Right lung (tissue), 10 donors: ENCODE measurements at places on chromosomes 1 and 21. TPM values are rescaled to one million over a fixed set of nuclear protein-coding genes. Genes with fewer than 3 reads are reported as not detected.

GLRX2 gene
- 16.1 TPM for polyA plus RNA-seq

SYCP1 gene
- 0.24 TPM for polyA plus RNA-seq

SLC30A2 gene
- 0.17 TPM for polyA plus RNA-seq

MPL gene
- polyA plus RNA-seq: 0.91 TPM

GBP7 gene
- polyA plus RNA-seq: 0.26 TPM

PCP4L1 gene
- polyA plus RNA-seq: 0.68 TPM

ACTL8 gene
- polyA plus RNA-seq: not detected

HCRTR1 gene
- polyA plus RNA-seq: not detected

- DNase-seq: no peak
These were observed 34.0 kb downstream of the FLVCR1 start for GRCh38 chr1:212892108-212892507.

- DNase-seq: no peak
These were observed 544.9 kb downstream of the KCNT2 start for GRCh38 chr1:196063294-196063693.

- no peak for DNase-seq
These were observed 59.7 kb downstream of the INAVA start for GRCh38 chr1:200954434-200954833.

GRCh38 chr1:194975913-194976312 lies 1632.3 kb downstream of the KCNT2 start:
- no peak for DNase-seq

DNA sequence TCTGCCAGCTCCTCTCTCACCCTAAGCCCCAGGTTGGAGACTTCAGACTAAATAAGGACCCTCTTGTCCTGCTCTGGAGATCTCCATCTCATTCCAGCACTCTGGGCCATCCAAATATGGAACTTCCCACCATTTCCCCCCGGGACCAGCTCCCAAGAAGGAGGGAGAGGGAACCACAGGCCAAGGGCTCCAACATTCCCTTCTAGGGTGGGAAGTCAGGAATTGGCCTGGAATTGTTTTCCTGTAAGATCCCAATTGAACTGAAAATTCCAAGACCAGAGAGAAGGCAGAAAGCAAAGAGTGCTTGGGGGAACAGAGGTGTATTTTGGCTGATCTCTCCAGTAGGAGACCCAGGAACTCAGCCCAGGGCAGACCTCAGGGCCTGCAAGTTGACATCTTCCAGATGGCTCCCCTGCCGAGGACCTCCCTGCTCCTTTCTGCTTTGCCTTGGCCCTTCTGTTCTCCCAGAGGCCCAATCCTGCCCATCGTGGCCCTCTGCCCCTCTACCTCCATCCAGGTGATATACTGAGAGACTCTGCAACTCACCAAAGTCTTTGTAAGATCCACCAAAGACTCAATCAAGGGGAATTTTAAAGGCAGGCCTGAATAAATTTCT lies 14.9 kb downstream of the CSRP1 start:
- DNase-seq: no peak

DNA sequence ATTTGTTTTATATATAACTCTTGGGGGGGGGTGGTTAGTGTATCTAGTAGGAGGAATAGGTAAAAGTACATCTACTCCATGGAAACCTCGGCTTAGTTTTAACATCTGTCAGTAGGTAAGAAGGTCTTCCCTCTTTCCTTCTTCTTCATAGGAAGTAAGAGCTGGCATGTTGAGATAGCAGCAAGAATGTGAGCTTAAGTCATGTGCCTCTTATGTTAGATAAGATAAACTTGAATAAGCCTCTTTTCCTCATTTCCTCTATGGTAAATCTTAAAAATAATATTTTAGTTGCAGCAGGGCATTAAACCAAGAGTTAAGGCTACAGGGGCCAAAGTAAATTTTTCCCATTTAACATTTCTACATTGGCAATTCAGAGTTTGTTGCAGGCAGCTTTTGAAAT lies 100.4 kb downstream of the MAP3K21 start:
- no peak for DNase-seq

DNA sequence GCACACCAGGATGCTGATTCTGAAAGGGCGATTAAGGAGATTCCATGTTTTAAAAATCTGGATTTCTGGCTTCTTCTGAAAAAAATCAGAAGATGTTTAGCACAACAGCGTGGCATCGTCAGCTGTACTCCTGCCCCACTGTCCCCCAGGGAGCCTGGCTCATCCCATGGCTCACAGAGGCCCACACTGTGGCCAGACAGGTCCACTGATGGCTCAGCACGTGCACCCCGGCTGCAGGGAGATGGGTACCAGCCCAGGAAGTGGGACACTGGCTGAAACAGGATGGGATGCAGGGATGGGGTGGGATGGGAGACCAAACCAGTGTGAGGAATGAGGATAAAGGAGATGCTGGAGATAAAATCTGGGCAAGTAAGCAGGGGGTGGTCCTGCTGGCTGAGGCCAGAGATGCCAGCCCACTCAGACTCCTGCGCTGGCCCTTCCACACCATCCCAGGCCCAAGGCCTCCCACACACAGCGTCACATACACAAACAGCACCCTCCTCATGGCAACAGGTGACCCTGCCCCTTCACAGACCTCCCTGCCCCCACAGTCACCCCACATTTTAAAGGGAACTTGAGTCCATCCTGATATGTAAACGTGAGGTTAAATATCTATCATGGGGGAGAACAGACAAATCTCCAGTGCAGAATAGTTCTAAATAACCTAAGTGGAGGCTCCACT lies 23.9 kb upstream of the SAMD11 start:
- no peak for DNase-seq

DNA sequence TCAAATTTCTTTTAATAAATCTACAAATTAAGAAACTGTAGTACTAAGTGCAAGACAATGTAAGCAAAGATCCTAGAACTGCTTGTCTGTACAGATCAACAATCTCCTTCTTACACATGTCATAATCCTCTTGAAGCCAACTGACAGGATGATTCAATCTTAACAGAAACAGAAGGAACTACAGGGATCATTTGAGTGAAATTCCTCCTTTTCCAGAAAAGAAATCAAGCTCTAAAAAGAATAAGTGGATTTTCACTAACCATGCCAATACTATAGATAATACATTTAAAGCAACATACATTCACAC lies 53.2 kb downstream of the RAB3GAP2 start:
- no peak for DNase-seq

- no peak for DNase-seq
These were observed 81.4 kb downstream of the SLC44A5 start for GRCh38 chr1:75529488-75529887.

DNA sequence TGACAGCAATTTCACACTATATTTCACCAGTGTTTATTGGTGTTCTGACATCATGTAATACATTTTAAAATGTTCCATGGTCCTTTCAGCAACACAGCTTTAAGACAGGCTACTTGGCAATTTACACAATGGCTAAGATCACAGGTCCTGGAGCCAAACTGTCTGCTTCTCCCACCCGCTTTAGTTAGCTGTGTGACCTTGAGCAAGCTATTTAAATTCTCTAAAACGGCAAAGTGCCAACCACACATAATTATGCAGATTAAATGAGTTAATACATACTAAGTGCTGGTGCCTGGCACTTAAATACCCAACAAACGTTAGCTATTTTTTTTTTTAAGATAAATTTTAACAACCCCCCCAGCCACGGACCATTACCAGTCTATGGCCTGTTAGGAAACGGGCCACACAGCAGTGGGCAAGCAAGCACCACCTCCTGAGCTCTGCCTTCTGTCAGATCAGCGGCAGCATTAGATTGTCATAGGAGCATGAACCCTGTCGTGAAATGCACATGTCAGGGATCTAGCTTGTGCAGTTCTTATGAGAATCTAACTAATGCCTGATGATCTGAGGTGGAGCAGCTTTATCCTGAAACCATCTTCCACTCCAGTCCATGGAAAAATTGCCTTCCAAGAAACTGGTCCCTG lies 26.9 kb downstream of the SOD1 start:
- DNase-seq: peak; percentile 2

DNA sequence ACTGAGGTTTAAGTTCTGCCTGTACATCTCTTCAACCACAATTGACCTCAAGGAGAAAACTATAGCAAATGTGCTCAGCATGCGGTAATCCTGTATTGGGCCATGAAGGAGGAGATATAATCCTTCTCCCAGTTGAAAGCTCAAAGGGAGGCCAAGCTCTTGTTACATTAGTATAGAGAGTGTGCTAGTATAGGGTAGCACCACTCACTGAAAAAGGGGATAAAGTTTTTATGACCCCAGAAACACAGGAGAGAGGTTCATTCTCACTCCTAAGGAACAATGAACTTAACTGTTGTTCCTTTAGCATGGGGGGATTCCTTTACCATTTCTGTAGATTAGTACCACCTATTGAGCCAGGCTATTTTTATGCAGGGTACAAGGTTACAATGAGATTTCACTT lies 267.7 kb downstream of the LRRIQ3 start:
- no peak for DNase-seq

GRCh38 chr1:22507587-22507986 lies 55.7 kb upstream of the EPHA8 start:
- no peak for DNase-seq

DNA sequence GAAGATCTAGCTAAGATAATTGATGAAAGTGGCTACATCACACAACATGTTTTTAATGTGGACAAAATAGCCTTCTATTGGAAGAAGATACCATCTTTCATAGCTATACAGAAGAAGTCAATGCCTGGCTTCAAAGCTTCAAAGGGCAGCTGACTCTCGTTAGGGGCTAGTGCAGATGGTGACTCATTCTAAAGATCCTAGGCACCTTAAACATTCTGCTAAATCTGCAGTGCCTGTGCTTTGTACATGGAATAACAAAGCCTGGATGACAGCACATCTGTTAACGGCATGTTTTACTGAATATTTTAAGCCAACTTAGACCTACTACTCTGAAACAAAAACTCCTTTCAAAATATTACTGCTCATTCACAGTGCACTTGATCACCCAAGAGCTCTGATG lies 65.6 kb upstream of the USP24 start:
- DNase-seq: no peak

GRCh38 chr1:223344491-223344890 lies 19.5 kb downstream of the SUSD4 start:
- DNase-seq: no peak

GRCh38 chr1:59020151-59020997 lies 236.5 kb upstream of the JUN start:
- DNase-seq: peak; percentile 47

- DNase-seq: no peak
These were observed 199.3 kb upstream of the ZC3H12A start for GRCh38 chr1:37274938-37275631.

DNA sequence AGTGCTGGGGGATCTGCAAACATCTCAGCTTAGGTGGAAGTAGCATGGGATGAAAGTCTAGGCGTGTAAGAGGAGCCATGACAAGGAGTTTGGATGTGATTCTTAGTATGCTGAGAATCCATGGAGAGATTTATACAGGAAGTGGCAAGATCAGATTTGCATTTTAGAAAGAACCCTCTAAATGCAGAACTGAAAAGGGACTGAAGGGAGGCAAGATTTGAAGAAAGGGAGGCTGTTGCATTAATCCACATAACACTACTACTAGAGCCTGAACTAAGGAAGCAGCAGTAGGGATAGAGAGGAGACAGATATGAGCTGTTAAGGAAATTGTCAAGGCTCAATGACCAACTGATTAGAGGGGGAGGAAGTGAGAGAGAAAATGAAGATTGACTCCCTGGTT lies 9.8 kb downstream of the C1orf74 start:
- DNase-seq: no peak

DNA sequence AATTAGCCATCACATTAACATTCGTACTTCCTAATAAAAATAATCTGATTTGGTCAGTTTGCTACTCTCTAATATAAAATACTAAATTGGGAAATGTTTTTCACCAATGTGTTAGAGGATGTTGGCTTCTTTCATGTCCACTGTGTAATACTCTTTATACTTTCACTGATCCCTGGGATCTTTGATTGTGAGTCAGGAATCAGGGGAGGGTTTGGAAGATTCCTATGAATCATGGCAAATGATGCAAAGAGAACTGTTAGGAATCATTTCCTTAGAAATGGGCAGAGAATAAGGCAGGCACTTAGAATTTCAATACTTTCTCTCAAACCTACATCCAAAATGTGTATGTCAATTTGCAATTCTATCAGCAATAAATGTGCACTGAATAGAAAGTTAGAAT lies 31.0 kb downstream of the KRTAP24-1 start:
- no peak for DNase-seq

DNA sequence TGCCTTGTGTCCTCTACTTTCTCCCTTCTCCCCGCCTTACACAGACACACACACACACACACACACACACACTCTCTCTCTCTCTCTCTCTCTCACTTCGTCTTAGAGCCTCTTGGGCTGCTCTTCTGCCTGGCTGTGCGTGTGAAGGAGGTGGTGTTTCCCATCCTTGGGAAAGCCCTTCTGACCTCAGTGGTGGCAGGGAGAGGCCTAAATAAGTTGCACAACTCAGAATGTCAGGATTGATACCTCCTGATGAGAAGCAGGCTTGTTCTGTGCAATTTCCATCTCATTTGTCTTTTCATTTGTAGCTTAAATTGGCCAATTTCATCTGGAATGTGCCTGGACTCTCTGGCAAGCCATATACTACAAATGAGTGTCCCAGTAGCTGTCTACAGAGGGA lies 25.0 kb downstream of the LRRN2 start:
- no peak for DNase-seq

- no peak for DNase-seq
These were observed 13.2 kb downstream of the NAV1 start for GRCh38 chr1:201551877-201552731.
